ENCODE measurements at places on chromosomes 12 and 14.

DNA sequence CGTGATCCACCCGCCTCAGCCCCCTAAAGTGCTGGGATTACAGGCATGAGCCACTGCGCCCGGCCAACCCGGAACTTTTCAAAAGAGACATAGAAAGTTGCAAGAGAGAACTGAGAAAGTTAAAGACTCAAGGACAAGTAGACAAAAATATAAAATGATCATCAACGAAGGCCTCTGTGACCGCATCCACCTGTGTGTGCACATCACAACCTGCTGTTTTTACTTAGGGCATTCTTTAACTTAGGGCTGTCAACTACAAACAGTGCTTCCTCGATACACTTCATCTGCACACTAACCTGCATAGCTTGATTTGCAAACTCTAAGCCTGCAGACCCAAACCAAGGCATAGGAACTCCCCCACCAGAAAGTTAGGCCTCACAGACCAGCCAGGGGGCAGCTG is 14.8 kb downstream of the P2RX2 start:
- DNase-seq, result no peak

GRCh38 chr14:53226553-53226952 is 73.4 kb upstream of the DDHD1 start:
- DNase-seq, result no peak

GRCh38 chr14:60235440-60235839 is 13.6 kb upstream of the PPM1A start:
- DNase-seq, result no peak

- no peak for DNase-seq
Observed at GRCh38 chr14:66638689-66639088, 130.7 kb downstream of the GPHN start.

- DNase-seq, result no peak
Observed at GRCh38 chr14:89131004-89131750, 285.9 kb downstream of the FOXN3 start.

GRCh38 chr14:89205137-89205740 is 211.8 kb downstream of the FOXN3 start:
- DNase-seq, result no peak

DNA sequence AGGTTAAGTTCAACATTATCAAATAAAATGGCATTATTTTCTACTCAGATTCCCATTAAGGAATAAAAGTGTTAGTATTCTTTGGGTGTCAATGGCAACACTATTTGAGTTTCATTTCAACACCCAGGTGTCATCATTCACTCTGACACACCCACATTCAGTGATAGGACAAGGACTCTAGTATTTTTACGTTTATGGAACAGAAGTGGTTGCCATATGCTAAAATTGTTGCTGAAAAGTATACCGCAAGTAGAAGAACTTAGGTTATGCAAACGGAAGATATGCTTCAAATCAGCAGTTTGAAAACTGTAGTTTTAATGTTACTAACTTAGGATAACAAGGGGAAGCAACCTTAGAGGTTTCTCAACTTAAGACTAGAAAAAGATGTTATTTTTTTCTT is 20.0 kb upstream of the SGPP1 start:
- DNase-seq, result no peak

- DNase-seq, result no peak
Observed at GRCh38 chr14:94313991-94314655, 9.0 kb downstream of the SERPINA6 start.

DNA sequence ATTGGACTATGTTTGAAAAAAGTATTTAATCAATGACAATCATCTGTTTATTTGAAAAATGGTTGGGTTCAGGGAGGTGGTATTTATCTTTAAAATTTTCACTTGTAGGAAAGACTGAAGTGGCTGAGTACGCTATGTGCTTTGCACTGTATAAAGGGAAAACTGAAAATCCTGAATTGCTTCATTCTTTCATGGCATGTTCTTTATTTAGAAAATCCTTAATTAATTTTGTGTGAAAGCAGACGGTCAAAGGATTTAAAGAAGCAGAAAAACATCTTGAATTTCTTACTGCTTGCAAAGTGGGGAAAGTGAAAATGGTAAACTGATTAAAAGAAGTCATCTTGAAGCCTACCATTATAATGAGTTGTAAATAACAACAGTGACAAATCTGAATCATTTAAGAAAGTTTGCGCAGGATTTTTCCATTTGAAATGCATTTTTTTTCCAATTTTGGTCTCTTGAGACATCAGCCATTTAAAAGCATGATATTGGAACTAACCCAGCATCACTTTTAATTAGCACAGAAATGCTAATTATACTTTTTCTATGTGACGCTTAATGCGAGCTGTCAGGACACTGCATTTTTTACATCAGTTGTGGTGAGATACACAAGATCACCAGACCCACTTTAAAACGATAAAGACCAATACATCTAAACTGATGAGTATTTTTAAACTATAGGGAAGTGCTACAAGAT is 169.0 kb downstream of the NEDD1 start:
- DNase-seq, result no peak

- no peak for DNase-seq
Observed at GRCh38 chr14:88196925-88197324, 126.1 kb downstream of the KCNK10 start.

- no peak for DNase-seq
Observed at GRCh38 chr14:102775855-102776760, 1.1 kb upstream of the TRAF3 start.

DNA sequence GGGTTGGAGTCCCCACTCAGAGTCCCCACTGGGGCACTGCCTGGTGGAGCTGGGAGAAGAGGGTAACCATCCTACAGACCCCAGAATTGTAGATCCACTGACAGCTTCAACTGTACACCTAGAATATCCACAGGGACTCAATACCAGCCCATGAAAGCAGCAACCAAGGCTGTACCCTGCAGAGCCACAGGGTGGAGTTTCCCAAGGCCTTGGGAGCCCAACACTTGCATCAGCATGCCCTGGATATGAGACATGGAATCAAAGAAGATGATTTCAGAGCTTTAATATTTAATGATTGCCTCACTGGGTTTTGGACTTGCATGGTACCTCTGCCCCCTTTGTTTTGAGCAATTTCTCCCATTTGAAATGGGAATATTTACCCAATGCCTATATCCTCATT is 80.4 kb downstream of the RASSF9 start:
- no peak for DNase-seq

- no peak for DNase-seq
Observed at GRCh38 chr12:12800406-12801180, 12.6 kb upstream of the DDX47 start.

GRCh38 chr12:46499226-46499625 is 126.7 kb upstream of the SLC38A2 start:
- no peak for DNase-seq

DNA sequence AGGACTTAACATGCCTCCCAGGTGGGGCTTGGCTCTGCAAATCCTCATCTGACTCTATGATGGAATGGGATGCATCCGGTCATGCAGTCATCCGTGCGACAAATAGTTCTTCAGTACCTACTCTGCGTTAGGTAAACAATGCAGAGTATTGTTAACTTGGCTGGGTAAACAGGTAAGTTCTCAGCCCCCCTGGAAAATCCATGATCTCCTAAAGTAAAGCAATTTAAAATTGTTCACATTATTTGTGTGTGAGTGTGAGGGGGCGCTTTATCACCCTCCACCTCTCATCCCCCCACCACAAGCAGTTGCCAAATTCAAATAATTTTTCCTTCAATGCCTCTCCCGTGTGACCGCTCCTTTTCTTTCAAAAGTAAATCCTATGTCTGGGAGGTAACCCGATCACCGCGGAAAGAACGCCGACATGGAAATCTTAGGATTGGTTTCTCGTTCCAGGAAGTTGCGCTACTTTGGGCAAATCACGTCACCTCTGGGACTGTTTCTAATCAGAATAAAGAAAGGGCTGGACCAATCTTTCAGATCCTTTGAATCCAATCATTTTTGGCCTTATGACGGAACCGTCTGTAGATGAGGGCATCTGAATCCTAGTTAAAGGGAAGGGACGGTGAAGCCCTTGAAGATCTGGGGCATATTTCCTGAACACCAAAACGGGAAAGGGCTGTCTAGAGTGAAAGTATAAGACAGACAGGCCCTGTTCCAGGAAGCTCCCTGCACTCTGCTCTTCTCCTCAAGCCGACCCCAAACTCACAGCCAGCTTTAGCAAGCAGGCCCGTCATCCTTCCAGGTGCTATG is 44.0 kb upstream of the SINHCAF start:
- no peak for DNase-seq

DNA sequence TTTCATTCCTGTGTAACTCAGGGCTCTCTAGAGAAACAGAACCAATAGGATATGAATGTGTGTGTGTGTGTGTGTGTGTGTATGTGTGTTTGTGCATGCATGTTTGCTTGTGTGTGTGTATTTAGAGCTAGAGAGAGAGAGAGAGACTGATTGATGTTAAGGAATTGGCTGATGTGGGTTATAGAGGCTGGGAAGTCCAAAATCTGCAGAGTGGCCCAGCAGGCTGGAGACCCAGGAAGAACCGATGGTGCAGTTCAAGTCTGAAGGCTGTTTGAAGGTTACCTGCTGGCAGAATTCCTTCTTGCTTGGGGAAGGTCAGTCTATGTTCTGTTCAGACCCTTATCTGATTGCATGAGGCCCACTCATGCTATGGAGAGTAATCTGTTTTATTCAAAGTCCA is 64.7 kb downstream of the ADCK1 start:
- DNase-seq, result no peak

DNA sequence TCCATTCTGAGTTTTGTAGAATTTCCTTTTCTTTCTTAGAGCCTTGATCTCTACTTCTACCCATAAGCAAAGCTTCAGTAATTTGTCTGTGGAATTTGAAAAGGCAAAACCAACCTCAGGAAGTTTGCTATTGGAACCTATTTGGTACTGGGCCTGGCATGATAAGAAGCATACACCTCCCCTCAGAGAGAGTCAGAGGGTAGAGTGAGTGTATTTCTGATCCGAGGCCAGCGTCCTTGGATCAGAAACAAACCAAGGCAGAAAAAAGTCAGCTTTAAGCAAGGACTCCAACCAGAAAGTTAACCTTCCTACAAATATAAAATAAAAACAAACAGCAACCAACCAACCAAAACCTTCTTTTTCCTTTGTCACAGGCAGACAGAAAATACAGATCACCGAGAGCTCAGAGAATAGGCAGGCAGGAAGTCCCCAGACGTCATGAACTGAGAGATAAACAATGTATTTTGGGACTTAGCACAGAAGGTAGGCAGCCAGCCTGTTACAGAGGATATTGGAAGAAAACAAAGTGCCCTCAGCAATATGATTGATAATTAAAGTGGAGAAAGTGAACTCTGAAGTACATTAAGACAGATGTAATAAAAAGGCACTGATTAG is 141.5 kb downstream of the NEDD1 start:
- no peak for DNase-seq

DNA sequence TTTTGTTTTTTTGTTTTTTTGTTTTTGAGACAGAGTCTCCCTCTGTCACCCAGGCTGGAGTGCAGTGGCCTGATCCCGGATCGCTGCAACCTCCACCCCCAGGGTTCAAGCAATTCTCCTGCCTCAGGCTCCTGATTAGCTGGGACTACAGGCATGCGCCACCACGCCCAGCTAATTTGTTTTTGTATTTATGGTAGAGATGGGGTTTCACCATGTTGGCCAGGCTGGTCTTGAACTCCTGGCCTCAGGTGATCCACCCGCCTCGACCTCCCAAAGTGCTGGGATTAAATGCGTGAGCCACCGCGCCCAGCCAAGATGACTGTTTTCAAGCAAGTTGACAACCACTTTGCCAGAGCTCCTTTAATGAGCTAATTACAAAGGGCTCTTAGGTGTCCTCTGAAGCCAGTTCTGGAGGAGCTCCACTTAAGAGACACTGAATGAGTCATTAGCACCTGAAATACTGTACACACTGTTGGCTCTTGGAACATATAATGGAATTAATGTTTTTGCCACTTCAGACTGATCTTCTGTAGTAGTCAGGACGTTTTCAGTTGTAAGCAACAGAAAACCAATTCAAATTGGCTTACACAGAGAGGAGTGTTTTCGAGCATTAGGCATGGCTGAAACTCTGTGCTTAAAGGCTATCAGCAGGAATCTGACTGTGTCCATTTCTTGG is 55.4 kb upstream of the MED13L start:
- DNase-seq, result no peak

GRCh38 chr12:49661746-49662145 is 38.4 kb downstream of the PRPF40B start:
- DNase-seq, result no peak

- DNase-seq, result no peak
Observed at GRCh38 chr12:20150835-20151422, 217.4 kb upstream of the PDE3A start.

GRCh38 chr12:45849289-45849688 is 119.8 kb downstream of the ARID2 start:
- DNase-seq, result no peak

DNA sequence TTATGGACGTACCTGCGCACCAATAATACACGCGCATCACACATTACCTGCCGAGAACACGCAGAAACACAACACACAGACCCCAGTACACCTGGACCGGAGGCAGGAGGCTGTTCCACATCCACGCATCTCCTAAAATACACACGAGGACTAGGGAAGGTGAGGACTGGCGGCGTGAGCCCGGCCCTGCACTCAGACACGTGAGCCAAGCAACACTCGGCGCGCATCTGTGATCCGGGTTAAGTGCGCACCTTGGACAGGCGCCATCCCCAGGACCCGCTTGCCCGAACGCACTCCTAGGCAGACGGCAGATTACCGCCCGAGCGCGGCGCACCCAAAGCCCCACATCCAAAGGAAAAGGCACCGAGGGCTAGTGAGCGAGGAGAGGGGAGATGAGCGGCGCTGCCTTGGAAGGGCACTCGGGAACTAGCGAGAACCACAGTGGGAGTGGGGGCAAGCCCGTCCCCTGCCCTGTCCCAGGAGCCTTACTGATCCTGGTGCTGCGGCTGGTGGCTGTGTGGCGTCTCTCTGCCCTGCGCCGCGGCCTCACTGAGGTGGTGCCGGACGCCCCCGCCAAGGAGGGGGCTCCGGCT is 417 bp downstream of the GLS2 start:
- no peak for DNase-seq

- DNase-seq, result no peak
Observed at GRCh38 chr12:95386051-95386450, 87.9 kb upstream of the METAP2 start.

DNA sequence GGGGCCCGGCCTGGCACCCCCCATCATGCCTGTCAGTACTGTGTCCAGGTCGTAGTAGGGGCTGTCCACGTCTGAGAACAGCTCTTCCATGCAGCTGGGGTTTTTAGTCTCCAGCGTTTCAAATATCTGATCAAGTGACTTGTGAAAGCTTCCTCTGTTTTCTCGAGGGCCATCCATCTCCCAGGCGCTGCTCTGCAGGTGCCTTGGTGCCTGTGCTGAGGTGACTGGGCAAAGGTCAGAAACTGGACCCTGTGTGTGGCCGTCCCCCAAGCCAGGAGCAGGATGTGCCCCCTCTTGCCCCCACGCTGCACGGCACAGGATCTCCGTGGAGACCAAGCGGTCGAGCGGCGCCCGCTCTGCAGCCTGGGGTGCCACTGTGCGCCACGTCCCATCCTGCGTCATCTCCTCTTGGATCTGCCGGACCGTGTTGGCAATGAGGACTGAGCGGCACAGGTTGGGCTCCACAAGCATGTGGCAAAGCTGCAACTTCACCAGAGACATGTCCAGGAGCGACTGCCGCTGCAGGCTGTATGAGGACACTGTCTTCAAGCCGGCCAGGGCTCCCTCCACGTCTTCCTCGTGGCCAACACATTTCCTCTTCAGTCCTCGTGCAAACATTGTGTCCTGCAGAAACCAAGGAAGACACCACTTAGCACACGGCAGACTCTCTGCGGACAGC is 9.4 kb downstream of the CDCA4 start:
- DNase-seq, result no peak

- DNase-seq, result peak; percentile 71
Observed at GRCh38 chr14:92686900-92687427, 61.5 kb downstream of the LGMN start.
